Progenitor cell of endocrine pancreas (in vitro differentiated cells): ENCODE measurements at places on chromosomes 7 and 10. TPM values are rescaled to one million over a fixed set of nuclear protein-coding genes. Genes with fewer than 3 reads are reported as not detected.

DNA sequence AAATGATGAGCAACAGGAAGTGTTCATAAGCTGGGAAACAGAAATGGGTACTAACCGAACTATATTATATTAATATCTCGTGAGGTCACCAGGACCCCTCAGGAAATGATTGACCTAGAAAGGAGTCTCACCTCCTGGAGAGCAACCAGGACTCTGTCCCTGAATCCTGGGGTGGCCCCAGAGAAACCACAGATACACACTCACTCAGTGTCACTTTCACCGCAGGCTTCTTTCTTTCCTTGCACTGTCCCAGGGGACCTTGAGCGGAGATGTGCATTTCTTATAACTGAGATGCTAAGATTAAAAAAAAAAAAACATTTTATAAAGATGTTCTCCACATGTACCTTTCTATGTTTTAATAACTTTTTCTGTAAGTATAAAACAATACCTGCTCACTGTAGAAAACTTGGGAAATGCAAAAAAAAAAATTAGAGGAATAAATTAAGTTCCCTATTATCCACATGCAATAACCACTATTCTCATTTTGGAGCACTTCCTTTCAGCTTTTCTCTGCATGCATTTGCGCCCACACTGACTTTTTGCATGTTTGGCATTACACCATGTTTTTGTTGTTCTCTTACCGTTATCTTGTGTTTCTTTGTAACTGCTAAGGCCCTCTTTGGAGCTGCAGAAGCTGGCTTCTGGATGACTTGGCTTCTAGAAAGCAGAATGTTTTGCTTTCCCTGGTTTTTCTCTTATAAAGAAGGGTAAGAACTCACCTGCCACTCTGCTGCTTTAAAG is 15.0 kb downstream of the NOD1 start:
- peaks cover 3% of the 10 kb centered on the region for H3K4me1 ChIP-seq
- H3K36me3 ChIP-seq: no peaks in the 10 kb centered on the region
- no peaks in the 10 kb centered on the region for H3K27me3 ChIP-seq

GRCh38 chr7:36497775-36498174 is 108.1 kb downstream of the ANLN start:
- no peaks in the 10 kb centered on the region for H3K4me1 ChIP-seq
- H3K4me3 ChIP-seq: no peak overlapping the region
- H3K27me3 ChIP-seq: no peaks in the 10 kb centered on the region
- H3K27ac ChIP-seq: no peak overlapping the region

- peak; percentile 70 for DNase-seq
- peak within 1 kb of the TSS; percentile 95 for H3K4me3 ChIP-seq
- H3K27me3 ChIP-seq: peaks cover 13% of the 10 kb centered on the region
- peak within 1 kb of the TSS; percentile 99 for H3K27ac ChIP-seq
- peaks cover 4% of the 10 kb centered on the region for H3K36me3 ChIP-seq
- H3K4me1 ChIP-seq: peaks cover 37% of the 10 kb centered on the region
Measured at GRCh38 chr7:139777948-139778841, at the start of gene HIPK2. Gene HIPK2 (minus strand): TSS chr7:139777998. CDS start chr7:139777623, 375 bp downstream.

DNA sequence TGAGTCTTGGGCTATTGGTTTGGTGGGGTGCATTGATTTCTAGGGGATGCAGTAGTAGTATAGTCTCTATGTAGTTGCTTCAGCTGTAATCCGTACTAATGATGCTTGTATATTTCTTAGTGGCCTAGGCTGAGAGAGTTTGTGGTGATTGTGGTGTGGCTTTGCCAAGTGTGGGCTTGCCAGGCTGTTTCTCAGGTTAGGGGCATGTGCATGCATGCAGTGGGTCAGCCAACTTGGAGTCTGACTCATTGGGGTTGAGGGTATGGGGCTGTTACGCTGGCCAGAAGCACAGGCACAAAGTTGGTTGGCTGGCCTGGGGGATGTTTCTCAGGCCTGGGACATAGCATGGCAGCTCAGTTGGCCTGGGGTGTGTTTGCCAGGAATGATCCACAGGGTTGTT is 25.7 kb upstream of the PLA2G12B start:
- DNase-seq: no peak
- H3K36me3 ChIP-seq: peaks cover 11% of the 10 kb centered on the region
- H3K4me1 ChIP-seq: no peaks in the 10 kb centered on the region
- no peak overlapping the region for H3K4me3 ChIP-seq

- H3K4me1 ChIP-seq: no peaks in the 10 kb centered on the region
- no peaks in the 10 kb centered on the region for H3K27me3 ChIP-seq
Measured at GRCh38 chr7:140533394-140533872, 54.1 kb upstream of the MKRN1 start.

ITPRID1 gene
- 3.1 and 3.9 TPM in 2 replicates for total RNA-seq
